Sigmoid colon (tissue), 7 donors: ENCODE measurements at places on chromosomes 2 and 18. TPM values are rescaled to one million over a fixed set of nuclear protein-coding genes. Genes with fewer than 3 reads are reported as not detected.

The PLEKHB2 gene
- 59.3 TPM for polyA plus RNA-seq

The EFHD1 gene
- polyA plus RNA-seq, result 4.2 TPM

GRCh38 chr18:4119813-4120212 lies 335.3 kb downstream of the DLGAP1 start:
- no peaks in the 10 kb centered on the region for H3K36me3 ChIP-seq
- no peaks in the 10 kb centered on the region for H3K27me3 ChIP-seq
- no peak for DNase-seq
- no peak overlapping the region for H3K27ac ChIP-seq
- H3K4me3 ChIP-seq, result no peak overlapping the region

DNA sequence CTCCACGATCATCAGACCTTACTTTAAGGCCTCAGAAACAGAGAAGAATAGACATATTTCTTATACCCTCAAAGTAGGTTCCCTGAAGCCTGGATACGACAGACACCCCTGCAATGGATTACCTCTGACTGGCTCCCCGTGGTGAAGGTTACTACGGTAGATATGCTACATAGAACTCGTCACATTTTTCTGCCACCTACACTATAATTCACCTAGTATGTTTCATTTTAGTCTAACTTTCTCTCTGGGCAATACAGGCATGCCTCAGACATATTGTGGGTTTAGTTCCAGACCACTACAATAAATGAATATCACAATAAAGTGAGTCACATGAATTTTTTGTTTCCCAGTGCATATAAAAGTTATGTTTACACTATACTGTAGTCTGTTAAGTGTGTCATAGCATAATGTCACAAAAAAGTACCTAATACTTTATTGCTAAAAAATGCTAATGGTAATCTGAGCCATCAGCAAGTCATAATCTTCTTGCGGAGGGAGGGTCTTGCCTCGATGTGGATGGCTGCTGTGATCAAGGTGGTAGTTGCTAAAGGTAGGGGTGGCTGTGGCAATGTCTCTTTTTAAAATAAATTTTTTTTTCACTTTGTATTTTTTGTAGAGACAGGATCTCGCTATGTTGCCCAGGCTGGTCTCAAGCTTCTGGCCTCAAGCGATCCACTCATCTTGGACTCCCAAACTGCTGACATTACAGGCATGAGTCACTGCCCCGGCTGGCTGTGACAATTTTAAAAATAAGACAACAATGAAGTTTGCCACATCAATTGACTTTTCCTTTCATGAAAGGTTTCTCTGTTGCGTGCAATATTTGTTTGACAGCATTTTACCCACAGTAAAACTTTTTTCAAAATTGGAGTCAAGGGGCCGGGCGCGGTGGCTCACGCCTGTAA lies 64.6 kb downstream of the TGIF1 start:
- H3K27me3 ChIP-seq, result no peaks in the 10 kb centered on the region
- H3K4me3 ChIP-seq, result no peak overlapping the region
- H3K4me1 ChIP-seq, result no peaks in the 10 kb centered on the region
- DNase-seq, result no peak
- no peaks in the 10 kb centered on the region for H3K36me3 ChIP-seq

DNA sequence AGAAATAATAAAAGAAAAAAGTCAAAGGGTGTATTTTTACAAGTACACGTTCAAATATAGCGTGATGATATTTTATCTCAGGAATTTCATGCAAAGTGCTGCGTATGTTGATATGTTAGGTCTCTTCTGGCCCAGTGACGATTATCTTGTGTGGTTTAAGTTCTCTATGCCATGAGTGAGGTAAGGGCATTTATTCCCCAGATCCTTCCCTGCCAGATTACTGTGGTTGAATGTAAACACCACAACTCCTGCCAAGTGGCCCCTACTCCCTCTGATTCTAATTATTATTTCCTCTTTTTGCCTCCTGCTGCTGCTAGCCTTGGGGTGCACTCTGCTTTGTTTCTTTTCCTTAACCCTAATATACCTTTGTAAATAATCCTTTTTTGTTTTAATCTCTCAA lies 12.2 kb downstream of the SCN2A start:
- no peak for DNase-seq
- no peak overlapping the region for H3K27ac ChIP-seq
- no peaks in the 10 kb centered on the region for H3K4me1 ChIP-seq
- no peaks in the 10 kb centered on the region for H3K27me3 ChIP-seq
- no peaks in the 10 kb centered on the region for H3K36me3 ChIP-seq

GRCh38 chr2:39381653-39382052 lies 55.4 kb downstream of the MAP4K3 start:
- H3K4me1 ChIP-seq, result peaks cover 49% of the 10 kb centered on the region
- no peaks in the 10 kb centered on the region for H3K27me3 ChIP-seq
- DNase-seq, result no peak
- H3K27ac ChIP-seq, result no peak overlapping the region
- no peak overlapping the region for H3K4me3 ChIP-seq

- no peaks in the 10 kb centered on the region for H3K36me3 ChIP-seq
- H3K4me3 ChIP-seq, result peak within 1 kb of the TSS; percentile 53
- DNase-seq, result peak; percentile 80
- peak within 1 kb of the TSS; percentile 89 for H3K27ac ChIP-seq
- H3K27me3 ChIP-seq, result no peaks in the 10 kb centered on the region
Observed at GRCh38 chr2:70978341-70979179, at the start of gene ANKRD53. ANKRD53 (plus strand) TSS chr2:70978630; CDS start chr2:70978646, 16 bp downstream.

DNA sequence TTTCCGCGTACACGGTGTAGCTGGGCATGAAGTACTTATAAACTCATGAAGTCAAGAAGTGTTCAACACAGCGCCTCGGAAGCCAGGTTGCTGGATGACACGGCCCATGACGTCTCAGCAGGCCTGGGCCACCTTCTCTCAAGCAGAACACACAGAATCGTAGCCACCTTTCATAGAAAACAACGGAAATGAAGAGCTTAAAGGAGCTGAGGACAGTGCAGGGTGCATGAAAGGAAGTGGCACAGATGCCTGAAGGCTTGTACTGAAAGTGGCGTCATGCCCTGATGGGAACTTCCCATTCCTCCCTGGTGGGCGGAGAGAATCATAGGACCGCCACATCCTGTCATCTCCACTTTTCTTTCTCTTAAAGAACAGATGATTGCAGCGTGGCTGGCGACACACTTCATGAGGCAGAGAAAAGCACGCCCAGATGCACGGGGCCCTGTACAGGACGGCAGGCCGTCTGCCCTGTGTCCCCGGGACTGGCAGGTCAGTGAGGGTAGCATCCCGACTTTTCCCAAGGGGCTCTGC lies 31.1 kb downstream of the HDAC4 start:
- no peaks in the 10 kb centered on the region for H3K36me3 ChIP-seq
- peak overlapping the region; percentile 96 for H3K27ac ChIP-seq
- H3K4me3 ChIP-seq, result no peak overlapping the region
- peak; percentile 83 for DNase-seq

GRCh38 chr18:14086458-14087231 lies 45.6 kb downstream of the ZNF519 start:
- no peak for DNase-seq
- H3K4me1 ChIP-seq, result no peaks in the 10 kb centered on the region
- H3K36me3 ChIP-seq, result no peaks in the 10 kb centered on the region
- no peak overlapping the region for H3K4me3 ChIP-seq
- no peaks in the 10 kb centered on the region for H3K27me3 ChIP-seq

GRCh38 chr18:32777049-32777448 lies 4.2 kb upstream of the KLHL14 start:
- no peak overlapping the region for H3K4me3 ChIP-seq
- H3K4me1 ChIP-seq, result peaks cover 3% of the 10 kb centered on the region
- H3K36me3 ChIP-seq, result no peaks in the 10 kb centered on the region
- H3K27ac ChIP-seq, result no peak overlapping the region

- H3K4me3 ChIP-seq, result no peak overlapping the region
- no peak overlapping the region for H3K27ac ChIP-seq
- H3K27me3 ChIP-seq, result no peaks in the 10 kb centered on the region
- no peak for DNase-seq
Observed at GRCh38 chr2:13334545-13334944, 617.8 kb downstream of the TRIB2 start.
